Activated CD4-positive, CD25-positive, alpha-beta regulatory T cell treated with anti-CD3 and anti-CD28 coated beads, Interleukin-2, amount 50 U/mL, for 72 hours (primary cell): ENCODE measurements at places on chromosomes 4 and X.

DNA sequence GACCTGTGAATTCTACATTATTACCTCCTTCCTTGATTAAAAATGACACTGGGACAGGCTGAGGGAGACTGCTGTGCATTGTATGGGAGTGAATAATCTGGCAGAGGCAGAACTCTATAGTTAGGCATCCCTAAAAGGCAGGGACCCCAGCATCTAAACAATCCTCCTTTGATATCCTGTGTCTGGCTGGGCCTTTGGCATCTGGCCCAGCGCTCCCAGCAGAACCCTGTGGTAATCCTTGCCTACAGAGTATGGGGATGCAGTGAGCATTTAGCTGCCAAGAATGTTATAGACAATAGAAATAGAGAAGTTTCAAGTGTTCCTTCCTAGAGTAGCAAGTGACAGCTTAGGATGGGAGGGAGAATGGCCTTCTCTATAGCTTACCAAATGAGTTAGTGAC, 38.5 kb downstream of the ZCCHC12 start:
- DNase-seq = no peak

GRCh38 chrX:11666952-11667685, 1.4 kb upstream of the ARHGAP6 start:
- DNase-seq = no peak

- no peak for DNase-seq
Measured at GRCh38 chrX:111308039-111308438, 37.8 kb upstream of the CAPN6 start.

- DNase-seq = peak; percentile 30
Measured at GRCh38 chrX:46381630-46382029, 163.6 kb downstream of the ZNF674 start.

GRCh38 chr4:152417673-152418072, 118.2 kb downstream of the FBXW7 start:
- DNase-seq = no peak

GRCh38 chrX:121146059-121146628, 98.7 kb downstream of the GLUD2 start:
- no peak for DNase-seq

DNA sequence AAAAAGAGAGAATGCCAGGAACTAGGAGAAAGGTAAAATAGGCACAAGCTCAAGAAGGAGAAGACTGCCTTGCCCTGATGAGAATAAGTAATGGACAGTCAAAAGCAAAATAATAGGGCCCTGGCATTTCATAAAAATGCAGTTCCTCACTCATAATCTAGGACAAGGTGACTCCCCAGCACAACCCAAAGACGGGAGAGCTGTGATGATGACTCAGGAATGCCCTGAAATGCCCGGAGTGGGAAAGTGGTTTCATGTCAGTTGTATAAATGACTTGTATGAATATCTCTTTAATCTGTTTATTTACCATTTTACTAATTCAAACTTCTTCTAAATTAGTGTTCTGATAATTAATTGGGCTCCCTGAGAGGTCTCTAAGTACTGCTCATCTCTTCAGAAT, 28.8 kb upstream of the SETD7 start:
- no peak for DNase-seq

GRCh38 chrX:17579026-17579425, 158.3 kb upstream of the SCML1 start:
- no peak for DNase-seq

DNA sequence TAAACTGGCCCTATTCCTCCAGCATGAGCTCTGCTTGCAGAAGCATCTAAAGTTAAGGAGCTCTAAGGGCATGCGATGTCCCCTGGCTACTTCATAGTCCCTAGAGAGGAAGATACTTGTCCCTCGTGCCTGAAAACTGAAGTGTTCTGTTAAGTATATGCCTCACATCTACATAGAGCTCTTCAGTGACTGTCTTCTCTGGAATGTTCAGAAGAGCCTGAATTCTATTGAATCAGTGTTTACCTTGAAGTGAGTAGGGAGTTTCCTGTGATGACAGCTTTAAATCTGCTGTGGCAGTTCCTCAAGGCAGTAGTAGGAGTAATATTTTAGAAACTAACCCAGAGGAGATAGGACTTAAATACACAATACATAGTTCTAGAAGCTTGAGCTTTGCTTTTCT, 111.2 kb downstream of the ZNF518B start:
- no peak for DNase-seq

DNA sequence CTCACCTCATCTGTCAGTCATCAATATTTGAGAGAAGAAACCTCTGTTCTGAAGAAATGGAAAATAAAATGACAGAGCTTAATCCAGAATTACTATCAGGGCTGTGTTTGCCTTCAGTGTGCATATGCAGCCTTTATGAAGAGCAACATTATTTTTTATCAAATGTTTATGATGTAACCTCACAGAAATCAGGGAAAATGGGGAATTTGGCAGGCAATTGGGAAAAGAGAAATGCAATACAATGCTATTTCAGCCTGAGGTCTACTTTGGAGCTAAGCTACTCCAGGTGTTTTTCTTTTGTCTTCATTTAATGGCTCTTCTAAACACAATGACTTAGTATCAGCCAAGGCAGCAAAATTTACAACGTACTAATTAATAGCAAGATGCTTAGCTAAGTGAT, 241.1 kb upstream of the TET2 start:
- no peak for DNase-seq

DNA sequence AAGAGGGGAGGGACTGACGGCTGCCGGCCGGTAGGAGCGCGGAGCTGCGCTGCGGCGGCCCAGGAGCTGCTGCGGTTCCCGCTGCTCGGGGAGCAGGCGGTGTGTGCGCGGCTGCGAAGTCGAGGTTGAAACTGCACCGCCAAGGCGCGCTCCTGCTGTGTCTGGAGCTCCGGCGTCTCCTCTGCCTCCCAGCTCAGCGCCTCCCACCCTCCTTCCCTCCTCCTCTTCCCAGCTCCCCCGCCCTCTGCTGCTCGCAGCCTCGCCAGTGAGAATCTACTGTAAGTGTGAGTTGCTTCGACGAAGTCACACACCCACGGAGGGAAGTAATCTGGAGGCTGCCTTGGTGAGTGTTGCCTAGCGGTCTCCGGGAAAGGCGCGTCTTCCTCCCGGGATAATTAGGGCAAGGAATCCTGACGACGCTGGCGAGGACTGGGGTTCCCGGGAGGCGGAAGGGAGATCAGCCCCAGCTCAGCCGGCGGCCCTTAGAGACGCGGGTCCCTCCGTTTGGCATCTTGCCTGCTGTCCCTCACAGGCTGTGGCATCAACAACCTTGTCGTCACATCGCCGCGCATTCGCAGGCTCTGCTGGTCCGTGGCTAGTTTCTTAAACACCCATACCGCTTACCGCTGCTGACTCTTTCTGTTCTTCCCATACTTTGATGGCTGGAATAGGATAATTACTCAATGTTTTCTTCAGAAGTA, at the start of gene EPHA5:
Gene EPHA5, minus strand, starts transcription at position 159 of the 701 bp plus-strand sequence. CDS start 747 bp downstream, outside the sequence.
- no peak for DNase-seq

- no peak for DNase-seq
Measured at GRCh38 chrX:17860811-17861488, at the start of gene RAI2. Gene RAI2 (minus strand): TSS chrX:17861298. CDS start chrX:17802010, 59,288 bp downstream.

GRCh38 chrX:37509349-37509748, 62.1 kb upstream of the LANCL3 start:
- no peak for DNase-seq

- no peak for DNase-seq
Measured at GRCh38 chrX:15750611-15751154, 12.6 kb downstream of the CA5B start.

DNA sequence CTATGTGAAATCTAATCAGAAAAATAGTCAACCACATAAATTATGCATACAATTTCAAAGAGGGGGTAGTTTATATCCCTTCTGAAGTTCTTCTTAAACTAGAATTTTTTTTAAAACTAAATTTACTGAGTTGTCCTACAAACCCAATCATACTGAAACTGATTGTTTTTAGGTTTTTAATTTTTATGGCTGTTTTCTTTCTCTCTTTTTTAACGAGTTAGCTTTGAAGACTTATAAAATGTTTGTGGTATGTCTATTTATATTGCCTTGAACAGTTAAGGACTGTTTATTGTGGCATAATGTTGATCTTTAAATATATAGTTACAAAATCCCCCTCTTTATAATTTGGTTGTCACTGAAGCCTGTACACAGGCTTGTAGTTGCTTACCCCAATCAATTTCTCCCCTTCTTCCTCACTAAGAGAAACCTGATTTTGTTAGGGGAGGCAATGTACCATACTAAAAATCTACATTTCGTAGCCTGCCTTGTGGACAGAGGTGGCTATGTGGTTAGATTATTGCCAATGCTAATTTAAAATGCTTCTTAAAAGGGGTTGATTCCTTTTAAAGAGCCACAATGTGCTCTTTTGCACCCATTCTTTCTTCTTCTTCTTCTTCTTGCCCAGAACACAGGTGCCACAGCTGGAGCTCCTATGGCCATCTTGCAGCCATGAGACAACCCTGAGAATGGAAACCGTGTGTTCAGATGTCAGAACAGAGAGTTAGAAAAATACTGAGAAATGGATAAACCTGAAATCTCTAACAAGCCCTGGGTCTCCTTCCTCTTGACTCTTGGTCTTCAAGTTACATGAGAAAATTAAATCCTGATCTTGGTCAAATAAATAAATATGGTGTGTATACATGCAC, 102.7 kb upstream of the ZNF827 start:
- no peak for DNase-seq

- no peak for DNase-seq
Measured at GRCh38 chr4:48667148-48667547, 112.9 kb downstream of the FRYL start.

DNA sequence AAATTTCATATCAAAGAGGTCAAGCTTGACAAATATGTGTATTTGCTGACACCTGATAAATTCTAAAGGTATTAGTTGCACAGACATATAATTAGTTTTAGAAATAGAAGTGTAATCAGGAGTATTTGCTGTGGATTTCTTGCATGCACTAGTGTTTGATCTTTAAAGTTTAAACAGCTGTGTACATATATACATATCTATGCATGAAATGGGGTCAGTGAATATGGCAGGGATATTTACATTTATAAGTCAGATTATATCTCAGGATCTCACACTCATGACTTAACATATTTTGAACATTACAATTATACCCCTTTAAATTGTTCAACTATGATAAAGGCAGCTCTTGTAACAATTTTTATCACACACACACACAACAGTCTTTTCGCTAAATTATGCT, 547.4 kb upstream of the ACTRT1 start:
- no peak for DNase-seq

- DNase-seq = no peak
Measured at GRCh38 chr4:122624205-122624604, 3.3 kb upstream of the IL21 start.

- DNase-seq = no peak
Measured at GRCh38 chrX:1425381-1425780, 27.3 kb downstream of the ASMTL start.
